Right forelimb (tissue), 1 donor: ENCODE measurements at places on chromosomes 16 and 17.

DNA sequence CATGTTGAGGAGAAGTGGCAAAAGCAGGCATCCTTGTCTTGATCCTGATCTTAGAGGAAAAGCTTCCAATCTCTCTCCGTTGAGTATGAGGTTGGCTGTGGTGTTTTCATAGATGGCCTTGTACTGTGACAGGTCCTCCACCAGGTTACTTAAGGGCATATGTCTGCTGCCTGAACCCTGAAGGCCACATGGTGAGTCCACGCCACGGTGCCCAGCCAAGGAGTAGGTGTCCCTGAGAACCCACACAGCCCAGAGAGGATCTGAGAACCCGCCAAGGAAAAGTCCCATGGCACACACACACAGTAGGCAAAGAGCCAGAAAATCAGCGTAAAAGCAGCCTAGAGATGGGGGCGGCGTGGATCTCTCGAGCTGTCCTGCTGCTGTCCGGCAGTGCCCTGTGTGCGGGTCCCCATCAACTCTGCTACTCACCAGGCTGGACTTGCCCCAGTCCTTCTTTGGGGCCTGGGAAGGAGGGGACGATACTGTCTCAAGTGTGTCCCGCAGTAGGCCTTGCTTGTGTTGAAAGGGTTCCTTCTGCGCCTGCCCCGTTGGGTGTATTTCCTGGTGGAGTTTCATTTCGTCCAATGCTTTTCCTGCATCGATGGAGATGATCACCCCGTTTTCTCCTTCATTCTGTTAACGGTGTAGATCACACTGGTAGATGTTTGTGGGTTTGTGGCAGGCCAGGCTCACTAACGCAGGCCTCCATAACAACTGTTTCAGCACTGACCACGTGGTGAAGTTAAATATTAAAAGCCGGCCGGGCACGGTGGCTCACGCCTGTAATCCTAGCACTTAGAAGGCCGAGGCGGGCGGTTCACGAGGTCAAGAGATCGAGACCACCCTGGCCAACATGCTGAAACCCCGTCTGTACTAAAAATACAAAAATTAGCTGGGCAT, 90.8 kb upstream of the DNAH17 start:
- no peak for DNase-seq

GRCh38 chr17:50289991-50290702, 15.9 kb downstream of the TMEM92 start:
- peak; percentile 75 for DNase-seq

DNA sequence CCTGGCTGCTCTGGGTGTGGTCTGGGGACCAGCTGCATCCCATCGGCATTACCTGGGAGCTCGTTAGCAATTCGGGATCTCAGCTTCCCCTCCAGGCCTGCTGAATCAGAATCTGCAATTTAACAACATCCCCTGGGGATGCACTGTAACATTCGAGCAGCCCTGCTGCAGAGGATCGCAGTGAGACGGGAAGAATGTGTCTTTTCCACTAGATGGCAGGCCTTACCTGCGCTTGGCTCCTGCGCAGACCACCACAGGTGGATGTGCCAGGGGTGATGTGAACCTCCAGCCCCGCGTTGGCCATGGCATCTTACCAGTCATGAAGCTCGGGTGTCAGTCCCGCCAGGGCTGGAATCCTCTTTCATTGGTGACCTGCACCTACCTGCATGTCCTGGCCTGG, 209.9 kb downstream of the PRKCB start:
- DNase-seq = no peak

- no peak for DNase-seq
Measured at GRCh38 chr16:12393239-12393638, 410.4 kb downstream of the CPPED1 start.

DNA sequence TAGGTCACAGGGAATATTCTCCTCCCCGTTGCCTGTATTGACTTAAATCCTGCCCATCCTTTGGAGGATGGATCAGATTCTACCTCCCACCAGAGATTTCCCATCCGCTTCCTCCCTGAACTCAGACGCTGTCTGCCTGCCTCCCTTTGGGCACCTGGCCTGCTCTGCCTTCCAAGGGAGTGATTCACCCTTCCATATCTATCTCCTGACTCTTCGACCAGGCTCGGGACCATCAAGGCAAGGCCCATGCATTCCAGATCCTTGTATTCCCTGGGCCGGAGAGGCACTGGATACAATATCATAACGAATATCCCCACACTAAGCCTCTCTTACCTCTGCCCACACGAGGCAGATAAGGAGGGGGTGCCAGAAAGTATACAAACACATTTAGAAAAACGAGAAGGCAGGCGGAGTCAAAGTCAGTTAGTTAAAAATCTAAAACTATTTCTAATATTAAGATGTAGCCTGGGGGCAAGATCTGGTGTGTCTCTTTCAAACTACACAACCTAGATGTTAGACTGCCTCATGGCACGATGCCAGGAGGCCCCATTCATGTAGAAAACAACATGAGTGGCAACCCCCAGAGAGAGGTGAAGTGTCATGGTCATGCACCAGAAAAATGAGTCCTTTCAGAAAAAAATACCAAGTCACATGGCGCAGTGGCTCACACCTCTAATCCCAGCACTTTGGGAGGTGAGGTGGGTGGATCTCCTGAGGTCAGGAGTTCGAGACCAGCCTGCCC, 9.2 kb downstream of the PMP22 start:
- DNase-seq = peak; percentile 18

- DNase-seq = peak; percentile 67
Measured at GRCh38 chr17:63841350-63842172, 924 bp downstream of the SMARCD2 start.

DNA sequence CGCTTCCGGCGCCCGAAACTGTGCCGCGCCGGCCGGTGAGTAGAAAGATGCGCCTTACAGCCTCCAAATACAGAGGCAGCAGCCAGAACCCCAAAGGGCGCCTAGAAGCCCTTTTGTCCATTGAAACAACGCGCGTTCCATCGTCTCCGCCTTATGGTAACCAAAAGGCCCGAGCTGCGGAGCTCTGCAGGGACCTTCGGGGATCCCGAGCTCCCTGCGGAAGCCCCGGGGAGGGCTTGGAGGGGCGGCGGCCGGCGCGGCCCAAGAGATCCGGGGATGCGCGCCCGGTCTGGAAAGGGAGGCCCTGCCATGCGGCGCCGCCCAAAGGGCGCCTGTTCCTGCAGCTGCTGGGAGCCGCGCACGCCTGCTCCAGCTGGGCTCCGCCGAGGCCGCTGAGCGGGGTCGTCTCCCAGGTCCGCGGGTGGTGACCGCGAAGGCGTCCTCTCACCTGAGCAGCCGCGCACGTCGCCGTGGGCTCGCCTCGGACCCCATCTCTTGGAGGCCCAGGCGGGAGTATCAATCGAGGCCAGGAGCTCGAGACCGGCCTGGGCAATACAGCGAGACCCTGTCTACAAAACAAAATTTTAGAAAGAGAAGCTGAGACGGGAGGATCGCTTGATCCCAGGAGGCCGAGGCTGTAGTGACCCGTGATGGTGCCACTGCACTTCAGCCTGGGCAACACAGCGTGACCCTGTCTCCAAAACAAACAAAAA, 742 bp upstream of the FBXO31 start:
- no peak for DNase-seq

GRCh38 chr17:13337864-13338371, 263.8 kb downstream of the HS3ST3A1 start:
- peak; percentile 62 for DNase-seq

- DNase-seq = no peak
Measured at GRCh38 chr17:18987862-18988545, 16.6 kb downstream of the FAM83G start.

GRCh38 chr17:73956595-73957465, 246.6 kb upstream of the RPL38 start:
- peak; percentile 45 for DNase-seq

GRCh38 chr17:15659236-15659635, 24.9 kb downstream of the TRIM16 start:
- no peak for DNase-seq

GRCh38 chr16:74893541-74893940, 91.4 kb downstream of the WDR59 start:
- no peak for DNase-seq

- DNase-seq = no peak
Measured at GRCh38 chr17:61758430-61758829, 104.9 kb downstream of the BRIP1 start.
